ENCODE measurements at places on chromosomes 6 and 20. TPM values are rescaled to one million over a fixed set of nuclear protein-coding genes. Genes with fewer than 3 reads are reported as not detected.
A peak's percentile ranks its signal among the peaks of the same experiment; 100 is the strongest.

Gene ITPR3
- 40.5 TPM for total RNA-seq

Gene COL9A3
- 0.76 TPM for total RNA-seq

Gene TINAG
- 0.21 TPM for total RNA-seq

Gene TAAR2
- total RNA-seq = not detected

Gene ZSCAN23
- total RNA-seq = 1.7 TPM

Gene ZNF831
- total RNA-seq = not detected

DNA sequence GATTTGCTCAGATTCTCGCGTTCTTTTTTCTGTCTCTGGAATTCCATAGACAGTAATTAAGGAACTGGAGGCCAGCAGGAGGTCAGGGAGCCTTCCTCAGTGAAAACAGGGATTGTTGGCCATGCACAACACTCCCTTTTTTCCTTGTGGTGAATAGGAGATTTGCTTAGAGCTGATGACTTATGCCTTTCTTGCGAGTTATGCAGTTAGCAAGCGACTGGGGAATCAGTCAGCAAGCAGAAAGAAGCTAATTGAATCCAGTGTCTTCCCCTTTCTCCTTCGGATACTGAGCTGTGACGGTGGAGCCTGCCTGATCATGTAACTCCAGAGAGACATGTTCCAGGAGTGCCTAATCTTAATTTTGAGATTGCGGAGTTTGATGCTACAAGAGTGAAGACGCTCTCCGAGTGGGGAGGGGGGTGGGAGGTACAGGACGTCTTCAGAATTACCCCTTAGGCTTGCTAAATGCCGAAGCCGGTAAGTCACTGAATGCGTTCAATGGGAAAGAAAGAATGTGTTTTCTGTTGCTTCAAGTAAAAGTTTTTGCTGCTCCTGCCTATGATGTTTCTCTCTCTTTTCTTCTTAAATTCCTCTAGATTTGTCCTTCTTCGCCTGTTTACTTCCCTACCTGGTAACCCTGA, 165.9 kb downstream of the SASH1 start:
- peak; percentile 54 for DNase-seq

DNA sequence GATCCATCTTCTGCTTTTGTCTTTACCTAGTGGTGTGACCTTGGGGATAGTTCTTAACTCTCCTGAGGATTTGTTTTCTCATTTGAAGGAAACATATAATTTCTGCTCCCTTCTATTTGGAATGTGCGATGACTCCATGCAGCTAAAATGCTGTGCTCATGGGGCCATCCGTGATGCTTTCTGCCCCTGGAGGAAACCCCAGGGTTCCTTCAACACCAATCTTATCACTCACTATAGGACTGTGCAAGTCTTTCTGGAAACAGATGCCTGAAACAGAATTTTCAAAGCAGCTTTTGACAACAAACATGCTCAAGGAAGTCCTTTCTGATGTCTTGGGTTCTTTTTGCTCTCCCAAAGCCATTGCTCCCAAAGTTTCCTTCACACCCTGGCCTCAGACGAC, 128.8 kb upstream of the GGTLC1 start:
- DNase-seq = no peak

GRCh38 chr20:36717657-36718056, 28.2 kb downstream of the NDRG3 start:
- DNase-seq = peak; percentile 24

- DNase-seq = no peak
These were observed 32.6 kb downstream of the PSMF1 start for GRCh38 chr20:1150968-1151367.

GRCh38 chr6:27882624-27883023, 29.6 kb downstream of the OR2B2 start:
- DNase-seq = no peak

DNA sequence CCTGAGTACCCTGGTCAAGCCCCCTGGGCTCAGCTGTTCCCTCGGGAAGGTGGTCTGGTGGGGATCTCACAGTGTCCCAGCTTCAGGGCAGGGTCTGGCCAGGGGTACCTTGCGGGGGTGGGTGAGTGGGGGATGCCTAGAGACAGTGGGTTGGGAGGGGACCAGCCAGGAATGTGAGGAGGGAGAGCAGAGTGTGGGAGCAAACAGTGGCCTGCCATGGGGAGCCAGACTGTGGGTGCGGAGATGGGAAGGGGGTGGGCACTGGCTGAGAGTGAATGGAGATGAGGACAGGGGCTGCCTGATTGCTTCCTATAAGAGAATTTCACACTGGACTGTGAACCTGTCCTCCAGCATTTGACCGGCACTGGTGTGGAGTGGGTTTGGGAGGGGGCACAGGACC, 95.1 kb downstream of the VEGFA start:
- DNase-seq = no peak

DNA sequence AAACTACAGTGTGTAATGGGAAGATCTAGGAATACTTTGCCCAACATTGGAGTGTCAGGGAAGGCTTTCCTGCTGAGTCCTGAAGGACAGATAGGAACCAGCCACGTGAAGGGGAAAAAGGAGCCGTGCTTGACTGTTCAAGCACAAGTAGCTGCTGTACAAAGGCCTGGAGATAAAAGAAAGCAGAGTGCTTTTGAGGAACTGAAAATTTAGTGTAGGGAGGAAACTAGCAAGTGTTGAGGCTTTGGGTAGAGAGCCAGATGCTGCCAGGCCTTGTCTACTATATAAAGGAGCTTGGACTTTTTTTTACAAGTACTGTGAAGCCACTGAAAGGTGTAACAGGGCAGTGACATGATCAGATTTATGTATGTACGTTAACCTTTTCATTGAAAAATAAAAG, 39.0 kb downstream of the DSE start:
- DNase-seq = no peak
